Putamen (tissue), 1 donor: ENCODE measurements at places on chromosomes 2 and 18.

DNA sequence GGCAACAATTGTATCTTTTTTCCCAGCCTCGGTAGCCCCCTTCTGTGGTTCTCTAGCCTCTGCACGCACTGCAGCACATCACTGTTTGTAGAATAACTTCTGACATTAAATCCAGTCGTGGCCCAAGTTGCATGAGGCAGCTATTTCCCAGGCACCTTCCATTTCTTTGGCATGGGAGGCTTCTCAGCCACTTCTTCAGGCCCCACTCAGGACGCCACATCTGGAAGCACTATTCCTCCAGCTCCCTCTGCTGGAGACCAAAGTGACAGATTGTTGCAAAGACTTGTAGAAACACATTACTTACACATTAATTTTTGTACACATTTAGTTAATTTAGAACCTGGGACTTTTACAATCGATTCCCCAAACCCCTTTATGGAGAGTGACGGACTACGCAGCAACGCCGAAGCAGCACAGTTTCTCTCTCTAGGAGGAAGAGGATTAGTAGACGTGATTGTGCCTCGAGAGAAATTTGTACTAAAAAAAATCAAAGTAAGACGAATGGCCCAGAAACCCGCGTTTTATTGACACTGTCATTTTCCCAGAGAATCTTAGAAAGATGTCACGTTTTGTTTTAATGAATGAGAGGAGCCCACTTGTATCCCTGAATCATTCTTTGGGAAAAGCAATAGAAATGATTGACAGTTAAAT, 57.8 kb upstream of the RGPD5 start:
- DNase-seq: peak; percentile 20

DNA sequence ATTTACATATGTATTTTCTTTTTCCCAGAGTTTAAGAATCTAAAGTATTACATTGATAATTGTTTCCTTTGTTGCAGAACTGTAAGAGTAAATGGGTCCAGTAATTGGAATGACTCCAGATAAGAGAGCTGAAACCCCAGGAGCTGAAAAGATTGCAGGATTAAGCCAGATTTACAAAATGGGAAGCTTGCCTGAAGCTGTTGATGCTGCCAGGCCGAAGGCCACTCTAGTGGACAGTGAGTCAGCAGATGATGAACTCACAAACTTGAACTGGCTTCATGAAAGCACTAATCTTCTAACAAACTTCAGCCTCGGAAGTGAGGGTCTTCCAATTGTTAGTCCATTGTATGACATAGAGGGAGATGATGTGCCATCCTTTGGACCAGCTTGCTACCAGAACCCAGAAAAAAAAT, 183.8 kb upstream of the STON1 start:
- peak; percentile 47 for DNase-seq

- no peak for DNase-seq
These were observed 9.9 kb downstream of the DTYMK start for GRCh38 chr2:241676665-241677064.

DNA sequence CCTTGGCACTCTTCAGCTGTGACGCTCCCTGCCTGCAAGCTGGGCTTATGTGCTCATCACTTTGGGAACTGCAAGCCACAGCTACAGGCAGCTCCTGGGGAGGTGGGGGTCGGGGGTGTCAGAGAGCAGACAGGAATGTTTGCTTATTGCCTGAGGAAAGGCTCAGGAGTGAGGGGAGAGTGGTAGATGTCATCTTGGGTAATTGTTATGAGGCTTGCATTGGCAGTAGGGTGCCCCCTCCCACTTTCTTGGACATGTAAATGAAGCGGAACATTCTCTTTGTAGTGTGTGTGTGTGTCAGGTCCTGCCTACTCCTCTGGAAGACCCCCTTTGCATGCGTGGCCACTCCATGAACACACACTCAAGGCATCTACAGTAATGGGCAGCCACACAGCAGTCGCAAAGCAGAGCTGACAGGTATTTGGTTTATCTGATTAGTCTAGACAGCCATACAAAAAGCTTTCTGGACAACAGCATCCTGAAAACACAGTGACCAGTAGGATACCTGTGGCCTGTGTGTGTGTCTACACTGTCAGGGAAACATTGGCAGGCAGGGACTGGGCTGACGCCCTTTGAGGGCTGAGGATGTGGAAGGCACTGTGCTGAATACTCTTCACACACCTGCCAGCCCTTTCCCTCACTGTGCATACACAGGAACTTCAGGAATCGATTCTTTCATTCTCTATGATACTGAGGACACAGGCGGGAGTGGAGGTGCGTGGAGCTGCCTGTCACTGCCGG, 17.1 kb upstream of the MC2R start:
- DNase-seq: no peak

DNA sequence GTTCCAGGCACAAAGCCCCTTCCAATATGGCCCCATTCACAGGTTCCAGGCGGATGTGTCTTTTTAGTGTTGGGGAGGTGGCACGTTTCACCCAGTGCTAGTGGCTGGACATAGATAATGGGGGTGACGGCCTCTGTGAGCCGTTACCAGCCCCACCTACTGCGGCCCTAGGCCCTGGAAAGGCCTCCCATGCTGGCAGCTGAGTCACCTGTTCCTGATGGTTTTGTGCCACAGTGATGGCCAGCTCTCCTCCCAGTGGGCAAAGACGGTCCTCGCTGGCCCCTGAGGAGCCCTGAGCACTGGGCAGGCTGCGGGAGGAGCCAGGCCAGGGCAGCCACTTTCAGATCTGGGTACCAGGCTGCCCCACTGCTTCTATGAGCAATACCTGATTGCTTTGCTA, 40.0 kb upstream of the GPC1 start:
- no peak for DNase-seq

GRCh38 chr2:238761868-238762267, 86.0 kb upstream of the TWIST2 start:
- no peak for DNase-seq
